ENCODE measurements at places on chromosomes 3 and 15.
A peak's percentile ranks its signal among the peaks of the same experiment; 100 is the strongest.

DNA sequence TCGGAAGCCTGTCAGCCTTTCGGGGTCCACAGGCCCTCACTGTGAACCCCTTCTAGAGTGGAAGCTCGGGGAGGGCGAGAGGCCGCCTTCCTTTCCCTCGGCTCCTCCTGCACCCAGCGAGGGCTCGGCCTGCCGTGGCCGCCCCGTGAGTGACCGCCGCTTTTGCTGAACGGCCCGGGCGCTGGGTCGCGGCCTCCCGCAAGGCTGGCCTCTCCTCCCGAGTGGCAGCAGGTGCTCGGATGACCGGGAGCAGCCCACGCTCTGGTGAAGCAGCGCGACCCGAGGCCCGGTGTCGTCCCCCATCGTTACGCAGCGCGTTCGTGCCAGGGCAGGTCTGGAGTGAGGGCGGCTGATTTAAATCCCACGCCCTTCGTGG is 53.8 kb downstream of the LRRK1 start:
- DNase-seq: no peak

- DNase-seq: no peak
Observed at GRCh38 chr3:43879166-43879565, 188.4 kb downstream of the ABHD5 start.

DNA sequence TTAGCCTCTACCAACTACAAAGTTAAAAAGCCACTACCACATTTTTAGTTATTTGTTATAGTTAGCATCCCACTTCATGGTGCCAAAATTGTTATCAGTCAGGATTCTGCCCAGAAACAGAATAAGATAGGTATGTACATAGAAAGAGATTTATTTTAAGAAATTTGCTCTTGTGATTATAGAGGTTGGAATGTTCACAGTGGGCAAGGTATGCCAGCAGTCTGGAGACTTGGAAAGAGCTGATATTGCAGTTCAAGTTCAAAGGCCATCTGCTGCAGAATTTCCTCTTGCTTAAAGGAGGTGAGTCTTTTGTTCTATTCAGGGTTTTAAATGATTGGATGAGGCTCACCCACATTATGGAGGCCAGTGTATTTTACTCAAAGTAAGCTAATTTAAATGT is 143.8 kb upstream of the POU1F1 start:
- DNase-seq: no peak

GRCh38 chr15:66474135-66474534 is 23.4 kb downstream of the SNAPC5 start:
- DNase-seq: no peak

DNA sequence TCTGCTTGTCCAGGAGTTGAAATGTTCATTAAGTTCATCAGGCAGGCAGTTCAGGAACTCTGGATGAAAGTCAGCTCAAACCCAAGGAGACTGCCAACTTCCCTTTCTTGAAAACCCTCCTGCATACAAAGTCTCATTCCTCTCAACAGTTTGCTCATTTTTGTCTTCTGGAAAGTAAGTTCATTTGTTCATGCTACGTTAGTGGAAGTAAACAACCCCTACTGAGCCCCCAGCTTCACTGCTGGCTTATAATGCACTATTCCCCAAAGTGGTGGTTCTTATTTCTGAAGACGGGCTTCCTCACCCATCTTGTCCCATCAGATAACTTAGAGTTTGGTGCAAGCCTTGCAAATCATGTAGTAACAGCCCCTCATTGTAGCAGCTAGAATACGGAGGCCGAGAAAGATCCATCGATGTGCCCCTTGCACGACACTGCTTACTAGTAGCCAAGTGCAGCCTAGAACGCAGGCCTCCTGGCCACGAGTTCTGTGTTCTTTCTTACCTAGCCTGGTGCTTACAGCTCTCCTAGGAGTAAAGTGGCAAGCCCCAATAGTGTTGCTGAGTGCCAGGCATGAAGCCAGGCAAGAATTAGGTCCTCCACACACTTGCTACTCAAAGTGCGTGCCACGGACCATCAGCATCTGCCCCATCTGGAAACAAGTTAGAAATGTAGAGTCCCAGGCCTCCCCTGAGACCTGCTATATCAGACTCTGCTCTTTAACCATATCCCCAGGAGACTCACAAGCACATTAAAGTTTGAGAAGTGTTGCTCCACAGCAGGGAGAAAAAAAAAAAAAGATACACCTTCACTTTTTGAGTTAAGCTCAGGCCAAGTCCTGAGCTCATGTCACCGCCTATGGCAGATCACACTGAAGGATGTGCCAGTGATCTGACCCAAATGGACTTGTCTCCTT is 82.5 kb downstream of the RFTN1 start:
- no peak for DNase-seq

DNA sequence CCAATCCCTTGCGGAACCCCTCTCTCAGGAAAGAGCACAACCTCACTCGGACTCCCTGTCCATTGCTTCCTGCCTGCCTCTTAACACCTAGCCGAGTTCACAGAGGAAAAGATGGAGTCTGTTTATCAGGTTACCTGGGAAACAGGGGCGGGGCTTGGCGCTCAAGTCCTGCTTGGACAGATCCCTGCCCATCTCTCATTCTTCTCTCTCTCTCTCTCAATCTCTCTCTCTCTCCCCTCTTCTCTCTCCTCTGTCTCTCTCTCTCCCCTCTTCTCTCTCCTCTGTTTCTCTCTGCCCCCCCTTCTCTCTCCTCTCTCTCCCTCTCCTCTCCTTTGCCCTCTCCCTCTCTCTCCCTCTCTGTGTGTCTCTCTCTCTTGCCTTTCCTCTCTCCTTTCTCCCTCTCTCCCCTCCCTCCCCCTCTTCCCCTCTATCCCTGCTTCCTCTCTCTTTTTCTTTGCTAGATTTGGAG is at the start of gene EFHB:
Gene EFHB, minus strand, starts transcription at position 120 of the 469 bp plus-strand sequence. CDS start 199 bp downstream, outside the sequence.
- DNase-seq: no peak

GRCh38 chr15:97030251-97030650 is 699.8 kb downstream of the NR2F2 start:
- DNase-seq: no peak

GRCh38 chr3:172167892-172168648 is 128.7 kb downstream of the FNDC3B start:
- DNase-seq: no peak

DNA sequence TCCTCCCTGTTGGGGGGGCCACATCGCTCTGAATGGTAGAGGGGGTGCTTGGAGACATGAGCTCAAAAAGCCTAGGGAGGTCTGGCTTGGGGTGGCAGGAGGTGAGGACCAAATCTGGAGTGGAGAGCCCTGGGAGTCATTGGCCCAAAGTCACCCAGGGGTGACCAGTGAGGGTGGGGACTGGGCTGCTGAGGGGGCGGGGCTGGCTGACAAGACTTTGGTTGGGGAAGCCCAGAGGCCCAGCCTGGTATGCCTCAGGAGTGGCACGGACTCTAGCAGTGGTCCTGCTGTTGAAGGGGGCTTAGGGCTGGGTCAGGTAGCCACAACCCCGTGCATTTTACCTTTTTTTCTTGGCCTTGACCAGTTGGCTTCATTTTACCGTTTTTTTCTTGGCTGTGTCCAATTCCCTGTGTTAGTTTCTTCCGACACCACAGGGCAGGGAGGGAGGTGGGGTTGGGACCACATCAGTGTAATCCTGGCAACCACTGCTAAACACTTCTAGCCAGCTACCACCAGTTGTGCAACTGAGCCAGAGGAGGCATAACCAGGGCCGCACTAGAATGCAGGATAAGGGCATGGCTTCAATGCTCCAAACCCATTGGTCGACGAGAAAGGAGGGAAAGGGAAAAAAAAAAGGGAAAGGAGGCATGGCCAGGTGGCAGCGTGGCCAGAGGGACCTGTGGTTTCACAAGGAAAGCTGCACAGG is 105.3 kb upstream of the C2CD4B start:
- no peak for DNase-seq

DNA sequence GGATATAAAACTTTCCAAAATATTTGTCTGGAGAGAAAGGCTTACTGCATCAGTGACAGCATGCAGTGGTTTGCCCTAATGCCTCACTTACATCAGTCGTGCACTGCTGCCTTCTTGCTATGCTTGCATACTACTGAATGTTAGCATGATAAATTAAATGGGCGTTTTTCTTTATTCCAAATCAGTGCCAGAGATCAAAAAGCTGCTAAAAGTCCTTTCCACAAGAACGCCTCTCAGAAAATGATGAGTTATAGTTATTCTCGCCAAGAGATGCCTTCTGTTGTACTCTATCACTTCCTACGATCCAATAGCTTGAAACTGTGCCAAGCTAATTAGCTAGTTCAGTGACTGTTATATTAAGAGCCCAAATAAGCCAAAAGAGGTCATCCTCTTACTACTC is 345.8 kb upstream of the ROBO2 start:
- DNase-seq: no peak

DNA sequence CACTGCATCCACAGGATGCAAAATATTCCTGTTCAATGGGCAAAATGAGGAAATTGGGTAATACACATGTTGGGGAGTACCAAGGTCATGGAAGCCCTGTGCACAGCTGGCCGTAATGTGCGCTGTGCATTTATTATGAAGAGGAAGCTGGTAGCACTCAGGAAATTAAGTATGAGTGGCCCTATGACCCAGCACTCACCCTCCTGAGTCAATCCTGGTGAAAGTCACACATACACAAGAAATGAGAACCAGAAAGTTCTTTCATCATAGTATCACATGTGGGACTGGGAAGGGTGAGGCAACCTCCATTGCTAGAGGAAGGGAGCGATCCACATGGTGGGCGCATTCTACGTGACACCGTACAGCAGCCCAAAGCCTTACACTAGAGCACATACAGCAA is 11.4 kb upstream of the PRR20G start:
- no peak for DNase-seq

DNA sequence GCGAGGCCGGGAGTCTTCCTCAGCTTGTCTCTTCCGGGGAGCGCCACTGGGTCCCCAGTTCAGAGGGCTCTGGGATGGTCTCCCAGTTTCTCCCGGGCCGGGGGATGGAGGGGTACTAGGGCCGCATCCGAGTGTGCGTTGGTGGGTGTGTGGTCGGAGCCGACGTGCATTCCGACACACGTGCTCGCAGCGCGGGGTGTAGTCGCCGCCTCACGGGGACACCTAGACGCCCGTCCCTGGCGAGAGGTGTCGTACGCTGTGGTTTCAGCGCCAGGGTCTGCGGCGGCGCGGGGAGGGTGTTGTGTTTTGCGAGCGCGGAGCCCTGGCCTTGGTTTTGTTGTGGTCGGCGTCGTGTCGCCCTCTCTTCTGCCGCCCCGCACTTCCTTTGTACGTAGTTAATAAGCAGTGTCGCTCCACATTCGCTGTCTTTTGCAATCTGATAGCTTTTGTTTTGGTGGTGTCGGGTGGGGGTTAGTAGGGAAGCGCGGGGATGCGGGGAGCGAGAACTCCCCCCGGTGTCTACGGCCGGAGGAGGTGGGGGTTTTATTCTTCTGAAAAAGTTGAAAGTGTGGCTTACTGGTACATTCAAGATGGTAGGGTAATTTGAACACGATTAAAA is 2.2 kb downstream of the IGF1R start:
- peak; percentile 17 for DNase-seq

GRCh38 chr15:101178931-101179330 is 72.9 kb downstream of the CHSY1 start:
- no peak for DNase-seq
